ENCODE measurements at places on chromosomes 6 and 20.

GRCh38 chr6:17454316-17455005 lies 61.1 kb downstream of the CAP2 start:
- DNase-seq, result no peak

DNA sequence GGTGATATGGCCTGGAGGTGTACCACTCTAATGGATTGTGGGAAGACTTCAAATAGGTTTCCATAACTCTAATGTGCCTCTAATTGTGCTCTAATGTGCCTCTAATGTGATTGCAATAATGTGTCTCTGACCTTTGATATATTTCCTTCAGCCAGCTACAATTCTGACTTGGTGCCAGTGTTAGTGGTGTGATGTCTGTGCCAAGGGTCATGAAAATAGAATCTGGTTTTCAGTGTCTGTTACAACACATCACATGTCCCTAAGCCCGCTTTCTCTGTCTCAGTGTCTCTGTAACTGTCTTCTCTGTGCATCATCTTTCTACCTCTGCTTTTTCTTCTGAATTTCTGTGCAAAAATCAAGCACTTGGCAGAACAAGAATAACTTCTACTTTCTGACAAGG lies 77.2 kb upstream of the ECI2 start:
- no peak for DNase-seq

- no peak for DNase-seq
Measured at GRCh38 chr6:24549674-24550353, 55.0 kb downstream of the ALDH5A1 start.

DNA sequence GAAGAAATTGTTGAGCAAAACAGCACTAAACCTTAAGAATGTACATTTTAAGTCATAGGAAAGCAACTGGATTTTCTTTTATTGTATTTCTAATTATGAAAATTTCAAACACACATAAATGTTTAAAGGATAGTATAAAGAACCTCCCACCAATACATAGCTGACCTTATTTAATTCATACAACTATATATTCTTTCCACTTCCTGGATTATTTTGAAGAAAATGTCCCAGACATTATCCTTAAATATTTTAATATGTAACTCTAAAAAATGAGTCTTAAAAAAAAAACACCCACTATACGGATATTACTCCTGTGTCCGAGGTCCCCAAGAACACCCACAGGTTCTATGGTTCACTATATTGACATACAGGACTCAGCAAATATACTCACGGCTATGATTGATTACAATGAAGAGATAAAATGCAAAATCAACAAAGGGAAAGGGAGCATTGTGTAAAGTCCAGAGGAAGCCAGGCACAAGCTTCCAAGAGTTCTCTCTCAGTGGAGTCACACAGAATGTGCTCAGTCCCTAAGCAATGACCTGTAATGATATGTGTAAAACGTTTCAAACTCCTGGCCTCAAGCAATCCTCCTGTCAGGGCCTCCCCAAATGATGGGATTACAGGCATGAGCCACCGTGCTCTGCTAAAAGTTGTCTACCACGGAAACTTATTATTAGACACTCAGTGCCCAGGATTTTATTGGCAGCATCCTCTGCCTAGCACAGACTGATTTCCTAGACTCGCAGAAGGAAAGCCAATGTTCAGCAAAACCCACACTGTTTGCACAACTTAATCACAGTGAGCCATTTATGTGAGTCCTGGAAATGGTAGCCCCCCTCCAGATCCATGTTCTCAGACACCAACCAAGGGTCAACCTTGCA lies 23.2 kb downstream of the GLYATL3 start:
- DNase-seq, result no peak

DNA sequence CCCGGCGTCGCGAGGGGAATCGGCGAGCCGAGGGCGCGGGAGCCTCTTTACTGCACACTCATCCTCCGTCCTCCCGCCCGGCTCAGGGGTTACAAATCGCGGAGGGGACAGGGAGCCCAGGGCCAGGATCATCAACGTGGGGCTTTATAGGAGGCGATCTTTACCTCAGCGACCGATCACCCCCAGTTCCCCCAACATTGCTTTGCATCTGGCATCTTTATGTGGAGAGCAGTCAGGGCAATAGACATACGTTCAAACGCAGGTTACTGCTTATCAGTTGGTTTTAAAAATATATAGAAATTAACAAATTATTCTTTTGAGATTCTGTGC lies 634 bp downstream of the HSF2 start:
- DNase-seq, result peak; percentile 37

DNA sequence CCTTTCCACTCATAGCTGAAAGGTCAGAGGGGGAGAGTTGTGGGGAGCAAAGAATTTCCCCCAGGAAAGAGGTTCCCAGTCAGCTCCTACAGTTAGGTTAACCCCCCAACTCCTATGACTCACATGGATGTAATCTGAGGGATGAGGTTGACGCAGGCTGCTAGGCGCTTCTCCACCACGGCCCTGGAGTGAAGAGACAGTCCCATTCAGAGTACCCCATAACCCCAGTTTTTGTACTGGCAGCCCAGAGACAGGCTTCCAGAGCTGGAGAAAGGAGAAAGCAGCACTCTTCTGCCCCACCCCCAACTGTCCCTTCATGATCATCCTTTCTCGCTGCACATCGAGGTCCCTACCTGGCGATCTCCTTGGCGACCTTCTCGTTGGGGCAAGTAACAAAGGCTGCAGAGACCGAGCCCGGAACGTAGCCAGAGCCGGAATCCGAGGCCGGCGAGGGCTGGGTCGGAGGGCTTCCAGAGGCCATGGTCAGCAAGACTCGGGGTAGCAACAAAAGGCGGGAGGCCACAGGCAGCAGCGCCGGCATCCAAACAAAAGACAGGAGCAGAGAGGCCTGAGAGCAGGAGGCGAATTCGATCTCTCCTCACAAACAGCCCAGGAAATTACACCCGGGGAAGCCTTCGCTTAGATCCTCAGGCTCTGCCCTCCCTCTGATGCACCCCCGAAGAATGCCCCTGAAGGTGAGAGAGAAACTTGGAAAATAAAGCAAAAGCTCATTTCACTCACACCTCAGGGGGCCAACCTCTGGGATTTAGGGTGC lies 592 bp downstream of the CUTA start:
- no peak for DNase-seq

- no peak for DNase-seq
Measured at GRCh38 chr6:6091608-6092002, 84.9 kb upstream of the NRN1 start.

DNA sequence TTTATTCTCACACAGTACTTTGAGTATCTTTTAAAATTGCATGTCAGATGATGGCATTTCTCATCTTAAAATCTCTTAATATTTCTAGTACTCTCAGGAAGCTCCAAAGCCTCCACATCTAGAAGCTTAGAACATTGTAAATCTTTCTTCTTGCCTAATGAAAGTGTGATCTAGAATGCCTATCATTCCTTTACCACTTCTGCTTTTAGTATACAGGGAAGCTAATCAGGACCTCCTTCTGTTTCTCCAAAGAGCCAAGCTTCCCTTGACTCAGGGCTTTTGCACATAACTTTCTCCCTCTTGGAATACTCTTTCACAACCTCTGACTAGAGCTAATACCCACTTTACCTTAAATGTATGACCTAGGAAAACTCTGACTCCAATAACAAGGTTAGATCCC lies 7.5 kb upstream of the ELOVL4 start:
- no peak for DNase-seq

DNA sequence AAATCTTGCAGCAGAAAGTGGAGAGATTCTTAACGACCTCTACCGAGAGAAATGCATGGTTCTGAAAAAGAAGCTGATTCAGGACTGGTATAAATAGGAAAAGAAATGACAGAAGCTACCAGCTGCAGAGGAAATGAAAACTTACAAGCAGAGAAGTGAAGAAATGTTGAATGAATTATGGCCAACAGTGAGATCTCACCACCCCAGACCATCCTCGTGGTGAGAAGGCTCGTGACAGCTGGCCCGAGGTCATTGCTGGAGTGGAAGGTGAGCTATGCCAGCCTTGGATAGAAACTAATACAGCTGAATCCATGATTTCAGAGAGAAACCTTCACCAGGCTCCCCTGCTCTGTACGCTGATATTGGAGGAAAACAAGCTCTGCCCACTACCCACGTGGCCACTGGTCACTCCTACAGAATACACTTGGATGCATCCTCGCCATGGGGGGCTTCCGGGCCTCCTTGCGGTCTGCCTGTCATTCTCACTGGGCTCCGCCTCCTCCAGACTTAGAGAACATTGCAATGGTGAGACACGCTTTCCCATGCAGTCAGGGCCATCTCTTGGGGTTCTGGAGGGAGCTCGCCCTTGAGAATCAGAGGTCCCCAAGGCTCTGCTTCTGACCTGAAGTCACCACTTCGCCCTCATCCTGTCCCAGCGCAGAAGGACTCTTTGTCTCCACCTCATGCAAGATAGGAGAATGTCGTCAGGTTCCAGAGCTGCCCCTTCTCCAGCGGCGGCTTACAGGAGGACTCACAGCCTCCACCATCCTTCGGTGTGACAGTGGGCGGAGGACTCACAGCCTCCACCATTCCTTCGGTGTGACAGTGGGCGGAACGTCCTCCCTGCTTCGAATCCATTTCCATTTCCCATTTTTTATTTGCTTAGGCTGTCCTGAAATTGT lies 10.6 kb upstream of the TUBB2B start:
- DNase-seq, result no peak

- DNase-seq, result no peak
Measured at GRCh38 chr6:5471637-5472398, 210.5 kb downstream of the FARS2 start.

DNA sequence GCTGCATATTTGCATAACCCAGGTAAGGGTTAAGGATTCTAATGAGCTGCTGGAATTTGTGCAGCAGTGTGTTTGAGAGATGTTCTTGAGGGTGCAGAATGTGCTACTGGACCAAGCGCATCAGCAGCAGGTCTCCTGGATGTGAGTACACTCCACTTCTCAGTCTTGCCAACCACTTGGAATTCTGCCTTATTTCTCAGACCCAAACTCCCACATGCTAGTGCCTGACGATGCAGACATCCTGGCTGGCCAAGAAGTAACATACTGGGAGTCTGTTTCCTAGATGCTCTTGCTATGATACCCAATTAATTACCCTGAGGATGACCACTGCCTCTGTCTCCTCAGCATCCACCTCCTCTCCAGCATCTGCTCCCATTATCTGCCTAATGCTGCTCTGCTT lies 186.6 kb downstream of the MOXD1 start:
- DNase-seq, result no peak

DNA sequence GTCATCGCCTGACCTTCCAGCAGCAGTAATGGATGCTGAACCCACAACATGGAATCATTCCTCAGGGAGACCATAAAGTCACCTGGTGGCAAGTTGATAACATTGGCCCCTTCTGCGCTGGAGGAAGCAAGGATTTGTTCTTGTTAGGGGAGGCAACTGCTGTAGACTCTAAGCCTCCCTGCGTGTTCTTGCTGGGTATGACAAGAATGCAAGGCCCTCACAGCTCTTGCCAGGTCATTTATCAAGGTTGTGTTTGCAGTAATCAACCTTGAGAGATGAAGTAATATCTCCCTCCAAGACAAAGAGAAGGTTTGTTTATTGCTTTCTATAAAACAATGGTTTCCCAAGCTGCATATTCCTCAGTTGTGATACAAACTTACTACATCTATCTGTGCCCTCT lies 80.9 kb downstream of the PERP start:
- no peak for DNase-seq

DNA sequence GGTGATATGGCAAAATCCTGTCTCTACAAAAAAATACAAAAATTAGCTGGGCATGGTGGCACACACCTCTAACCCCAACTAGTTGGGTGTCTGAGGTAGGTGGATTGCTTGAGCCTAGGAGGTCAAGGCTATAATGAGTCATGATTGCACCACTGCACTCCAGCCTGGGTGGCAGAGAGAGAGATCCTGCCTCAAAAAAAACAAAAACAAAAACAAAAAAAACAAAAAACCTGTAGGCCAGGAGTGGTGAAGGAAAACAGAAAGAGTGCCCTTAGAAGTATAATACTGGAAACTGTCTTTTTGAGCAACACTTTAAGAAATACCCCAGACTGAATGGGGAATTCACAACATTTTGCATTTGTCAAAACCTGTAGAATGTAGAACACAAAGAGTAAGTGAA lies 85.3 kb downstream of the JARID2 start:
- DNase-seq, result no peak

- DNase-seq, result no peak
Measured at GRCh38 chr6:79079561-79080041, 1.5 kb upstream of the PHIP start.

GRCh38 chr20:58389324-58389967 lies 417 bp downstream of the VAPB start:
- peak; percentile 49 for DNase-seq

DNA sequence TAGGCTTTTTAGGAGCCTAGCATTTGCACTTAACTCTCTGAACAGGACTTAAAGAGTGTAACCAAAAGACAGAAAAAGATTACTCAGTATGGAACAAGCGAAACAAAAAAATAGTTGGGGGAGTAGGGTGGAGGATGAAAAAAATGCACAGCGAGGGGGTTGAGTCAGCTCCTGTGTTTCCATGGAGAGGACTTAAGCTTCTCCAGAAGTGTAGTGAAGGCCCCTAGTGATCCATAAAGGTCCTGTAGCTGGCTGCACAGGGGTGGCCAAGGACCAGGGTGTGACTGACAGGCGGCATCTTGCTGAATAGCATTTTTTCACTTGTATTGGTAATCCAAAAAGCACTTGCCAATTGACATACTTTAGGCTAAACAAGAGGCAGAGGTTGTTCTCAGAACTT lies 533.9 kb downstream of the RFPL4B start:
- no peak for DNase-seq

- peak; percentile 47 for DNase-seq
Measured at GRCh38 chr20:25253606-25254275, 5.9 kb downstream of the PYGB start.

GRCh38 chr6:168458101-168458500 lies 17.1 kb downstream of the SMOC2 start:
- DNase-seq, result no peak

- DNase-seq, result no peak
Measured at GRCh38 chr6:165671222-165671768, 8.3 kb upstream of the PDE10A start.

DNA sequence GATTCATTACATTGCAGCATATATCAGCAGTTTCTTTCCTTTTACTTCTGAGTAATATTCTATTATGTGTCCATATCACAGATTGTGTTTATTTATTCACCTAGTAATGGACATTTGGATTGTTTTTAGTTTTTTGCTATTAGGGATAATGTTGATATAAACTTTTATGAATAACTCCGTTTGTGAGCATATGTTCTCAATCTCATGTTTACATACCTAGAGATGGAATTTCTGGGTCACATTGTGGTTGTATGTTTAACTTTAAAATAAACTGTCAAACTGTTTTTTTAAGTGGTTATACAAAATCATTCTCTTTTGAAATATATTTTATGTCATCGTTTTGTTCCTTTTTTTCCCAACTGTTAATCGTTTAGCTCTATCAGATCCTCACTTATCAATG lies 311.6 kb downstream of the MMUT start:
- DNase-seq, result no peak

DNA sequence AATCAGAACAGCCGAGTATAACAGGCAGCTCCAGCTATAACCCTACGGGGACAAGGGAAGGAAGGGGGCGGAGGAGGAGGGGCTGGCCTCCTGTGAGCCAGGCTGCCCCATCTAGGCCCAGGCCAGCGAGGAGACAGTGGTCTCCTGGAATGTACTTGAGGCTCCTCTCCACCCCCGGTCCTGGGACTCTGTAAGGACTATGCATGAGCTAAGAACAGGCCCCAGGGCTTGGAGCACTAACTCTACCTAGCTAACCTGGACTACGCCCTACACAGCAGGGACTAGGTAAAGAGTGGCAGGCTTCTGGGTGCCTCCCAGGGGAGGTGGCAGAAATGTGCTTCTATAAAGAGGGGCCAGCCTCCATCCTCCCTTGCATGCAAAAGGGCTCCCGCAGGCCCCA lies 8.9 kb downstream of the KCNK15 start:
- no peak for DNase-seq
